ENCODE measurements at places on chromosomes 2 and 18.

DNA sequence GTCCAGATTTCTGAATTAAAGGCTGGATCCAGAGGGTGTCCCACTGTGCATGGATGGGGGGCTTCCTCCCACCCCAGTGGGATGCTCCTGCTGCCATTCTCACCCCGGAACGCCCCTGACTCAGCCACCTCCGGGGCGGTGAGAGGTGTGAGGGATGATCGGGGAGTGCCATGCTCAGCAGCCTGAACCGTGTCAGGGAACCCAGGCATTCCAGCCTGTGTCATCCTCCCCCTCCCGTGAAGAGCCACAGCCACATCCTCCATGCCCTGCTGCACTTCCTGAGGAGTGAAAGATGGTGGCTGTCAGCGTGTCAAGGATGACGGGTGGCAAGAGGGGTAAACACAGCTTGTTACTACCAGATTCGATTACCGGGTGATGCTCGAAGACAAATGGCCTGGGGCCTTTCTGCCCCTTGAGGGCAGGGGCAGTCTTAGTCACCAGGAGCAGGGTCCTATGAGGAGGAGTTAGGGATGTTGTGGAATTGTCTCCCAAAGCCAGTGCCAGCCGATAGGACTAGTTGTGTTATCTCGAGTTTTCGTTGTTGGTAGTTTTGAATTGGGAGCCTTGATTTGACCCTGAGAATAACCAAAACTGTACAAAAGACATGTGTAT, 80.8 kb downstream of the TCF7L1 start:
- H3K27me3 ChIP-seq = peaks cover 1% of the 10 kb centered on the region
- H3K36me3 ChIP-seq = no peaks in the 10 kb centered on the region
- no peak overlapping the region for H3K4me3 ChIP-seq
- DNase-seq = no peak
- no peaks in the 10 kb centered on the region for H3K4me1 ChIP-seq

DNA sequence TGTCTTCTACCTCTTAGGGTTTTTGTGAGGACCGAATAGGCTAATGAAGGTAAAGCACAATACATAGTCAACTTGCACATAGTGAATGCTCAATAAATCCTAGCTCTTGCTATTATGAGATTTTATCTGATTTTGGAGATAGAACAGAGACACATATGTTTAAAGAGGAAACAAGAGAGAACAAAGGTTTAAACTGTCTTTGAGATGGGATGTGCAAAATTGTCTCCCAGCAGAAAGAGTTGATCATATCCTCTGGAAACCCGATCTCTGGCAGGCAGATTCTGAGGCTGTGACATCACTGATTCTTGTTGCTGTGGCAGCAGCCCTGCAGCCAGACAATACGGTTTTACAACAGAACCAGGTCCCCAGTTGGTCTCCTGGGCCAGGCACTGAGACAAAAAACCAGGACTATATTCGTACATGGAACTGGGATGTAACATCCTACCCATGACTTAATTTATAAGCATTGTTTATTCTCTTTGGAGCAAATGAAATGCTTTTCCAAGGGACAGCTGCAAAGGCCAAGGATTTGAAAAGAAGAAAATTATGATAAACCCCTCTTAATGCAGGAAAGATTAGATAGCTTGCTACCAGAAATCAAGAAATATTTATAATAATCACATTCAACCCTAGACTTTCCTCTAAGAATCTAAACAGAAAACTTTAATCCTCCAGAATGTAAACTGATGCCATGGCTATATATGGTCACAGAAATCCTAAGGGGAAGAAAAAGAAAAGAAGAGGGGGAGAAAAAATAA, 80.2 kb downstream of the SLC8A1 start:
- H3K4me1 ChIP-seq = no peaks in the 10 kb centered on the region
- H3K27me3 ChIP-seq = no peaks in the 10 kb centered on the region
- H3K4me3 ChIP-seq = no peak overlapping the region
- no peak overlapping the region for H3K27ac ChIP-seq
- no peaks in the 10 kb centered on the region for H3K36me3 ChIP-seq
- DNase-seq = no peak

GRCh38 chr2:4420032-4420431, 716.7 kb downstream of the DCDC2C start:
- H3K27ac ChIP-seq = no peak overlapping the region
- H3K4me3 ChIP-seq = no peak overlapping the region
- H3K4me1 ChIP-seq = no peaks in the 10 kb centered on the region

GRCh38 chr2:23230885-23231284, 154.1 kb upstream of the KLHL29 start:
- no peak for DNase-seq
- peaks cover 2% of the 10 kb centered on the region for H3K27me3 ChIP-seq
- H3K4me1 ChIP-seq = no peaks in the 10 kb centered on the region
- no peak overlapping the region for H3K27ac ChIP-seq
- no peaks in the 10 kb centered on the region for H3K36me3 ChIP-seq
- no peak overlapping the region for H3K4me3 ChIP-seq

- no peaks in the 10 kb centered on the region for H3K27me3 ChIP-seq
- H3K4me1 ChIP-seq = no peaks in the 10 kb centered on the region
- H3K36me3 ChIP-seq = no peaks in the 10 kb centered on the region
- H3K27ac ChIP-seq = no peak overlapping the region
Measured at GRCh38 chr2:16319551-16320121, 346.0 kb downstream of the CYRIA start.

DNA sequence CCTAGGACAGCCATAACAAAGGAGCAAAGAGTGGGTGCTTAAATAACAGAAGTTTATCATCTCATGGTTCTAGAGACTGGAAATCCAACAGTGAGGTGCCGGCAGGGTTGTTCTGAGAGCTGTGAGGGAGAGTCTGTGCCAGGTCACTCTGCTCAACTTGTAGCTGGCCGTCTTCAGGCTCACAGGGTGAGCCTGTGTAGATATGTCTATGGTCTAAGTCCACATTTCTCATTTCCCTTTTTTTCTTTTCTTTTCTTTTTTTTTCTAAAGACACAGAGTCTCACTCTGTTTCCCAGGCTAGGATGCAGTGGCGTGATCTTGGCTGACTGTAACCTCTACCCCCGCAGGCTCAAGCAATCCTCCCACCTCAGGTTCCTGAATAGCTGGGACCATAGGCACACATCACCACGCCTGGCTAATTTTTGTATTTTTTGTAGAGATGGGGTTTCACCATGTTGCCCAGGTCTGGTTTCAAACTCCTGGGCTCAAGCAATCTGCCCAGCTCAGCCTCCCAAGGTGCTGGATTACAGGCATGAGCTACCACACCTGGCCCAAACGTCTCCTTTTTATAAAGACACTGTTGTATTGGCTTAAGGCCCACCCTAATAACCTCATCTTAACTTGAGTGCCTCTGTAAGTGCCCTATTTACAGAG, 142.2 kb downstream of the SP3 start:
- H3K27ac ChIP-seq = no peak overlapping the region
- H3K4me3 ChIP-seq = no peak overlapping the region
- H3K4me1 ChIP-seq = no peaks in the 10 kb centered on the region
- no peak for DNase-seq
- no peaks in the 10 kb centered on the region for H3K36me3 ChIP-seq

GRCh38 chr18:51426996-51427395, 229.5 kb upstream of the MEX3C start:
- H3K4me3 ChIP-seq = no peak overlapping the region
- no peak for DNase-seq
- H3K4me1 ChIP-seq = peaks cover 4% of the 10 kb centered on the region
- no peak overlapping the region for H3K27ac ChIP-seq
- H3K27me3 ChIP-seq = no peaks in the 10 kb centered on the region
- H3K36me3 ChIP-seq = no peaks in the 10 kb centered on the region

DNA sequence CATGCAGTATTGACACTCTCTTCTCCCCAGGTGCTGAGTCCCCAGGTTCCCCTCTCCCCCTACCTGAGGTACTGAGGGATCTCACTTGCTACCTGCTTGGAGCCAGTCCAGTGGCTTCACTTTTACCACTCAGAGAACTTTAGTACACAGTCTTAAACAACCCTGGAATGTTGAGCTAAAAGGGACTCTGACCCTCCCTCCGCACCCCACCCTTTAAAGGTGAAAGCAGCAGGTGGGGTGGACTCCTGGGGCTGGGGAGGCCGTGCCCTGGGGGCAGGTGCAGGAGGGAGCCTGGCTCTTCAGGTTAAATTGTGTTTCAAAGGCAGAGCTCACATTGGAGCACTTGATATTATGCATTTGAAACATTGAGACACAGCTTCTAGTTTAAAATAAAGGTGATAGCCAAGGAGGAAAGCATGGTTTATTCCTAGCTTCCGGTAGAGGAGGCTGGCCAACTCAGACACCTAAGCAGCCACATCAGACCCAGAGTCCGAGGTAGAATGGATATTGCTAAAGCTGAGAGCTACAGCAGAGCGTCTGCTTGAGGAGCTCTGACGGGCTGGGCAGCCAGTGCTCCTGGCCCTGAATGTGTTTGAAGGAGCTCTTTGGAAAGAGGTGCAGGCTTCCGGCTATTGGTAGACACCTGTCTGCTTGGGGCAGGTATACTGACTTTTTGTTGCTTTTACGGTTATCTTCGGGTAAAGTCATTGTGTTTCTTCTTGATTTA, 196.4 kb downstream of the AGAP1 start:
- no peaks in the 10 kb centered on the region for H3K4me1 ChIP-seq
- no peaks in the 10 kb centered on the region for H3K36me3 ChIP-seq
- no peaks in the 10 kb centered on the region for H3K27me3 ChIP-seq
- no peak for DNase-seq
- no peak overlapping the region for H3K4me3 ChIP-seq

DNA sequence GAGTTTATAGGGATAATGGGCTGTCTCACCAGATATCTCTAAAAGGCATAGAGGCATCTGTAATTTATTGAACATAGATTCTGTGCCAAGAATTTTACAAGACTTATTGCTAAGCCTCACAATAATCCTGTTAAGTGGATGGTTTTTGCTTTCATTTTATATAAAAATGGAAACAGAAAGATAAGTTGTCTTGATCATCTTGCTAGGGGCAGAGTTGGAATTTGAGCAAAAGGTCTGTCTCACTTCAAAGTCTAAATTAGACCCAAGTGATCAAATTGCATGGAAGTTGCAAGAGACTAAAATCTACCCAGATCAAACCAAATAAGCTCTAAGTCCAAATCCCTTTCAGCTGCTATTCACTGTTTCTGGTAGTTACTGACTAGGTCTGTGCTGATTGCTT, 95.3 kb upstream of the SOX11 start:
- no peak for DNase-seq
- H3K27me3 ChIP-seq = no peaks in the 10 kb centered on the region
- H3K4me3 ChIP-seq = no peak overlapping the region
- H3K36me3 ChIP-seq = no peaks in the 10 kb centered on the region
